ENCODE measurements at places on chromosomes 5 and 9.

- no peak for DNase-seq
These were observed 6.1 kb upstream of the CSF2 start for GRCh38 chr5:132067451-132067850.

GRCh38 chr9:136297016-136297691 lies 6.7 kb downstream of the CCDC187 start:
- DNase-seq = no peak

GRCh38 chr9:3732077-3733038 lies 206.6 kb upstream of the RFX3 start:
- peak; percentile 8 for DNase-seq

- DNase-seq = no peak
These were observed 334.6 kb upstream of the TUSC1 start for GRCh38 chr9:26012797-26013196.

DNA sequence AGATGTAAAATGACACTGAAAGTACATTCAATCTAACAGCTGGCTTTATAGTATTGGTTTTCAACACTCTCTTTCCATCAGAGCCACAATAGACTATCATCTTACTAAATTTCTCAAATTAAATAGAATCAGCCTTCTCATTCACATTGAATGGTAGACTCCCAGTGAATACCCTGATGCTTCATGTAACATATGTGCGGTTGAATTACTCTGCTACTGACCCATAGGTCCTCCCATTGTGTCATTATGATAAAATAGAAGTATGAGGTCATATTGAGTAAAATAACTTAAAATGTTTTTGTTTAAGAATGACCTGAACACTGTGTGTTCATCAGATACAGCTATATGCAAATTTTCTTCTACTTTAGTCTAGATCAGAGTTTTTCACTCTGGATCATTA lies 75.9 kb upstream of the ADAMTSL1 start:
- no peak for DNase-seq

GRCh38 chr9:16032799-16033198 lies 480.0 kb downstream of the CCDC171 start:
- DNase-seq = no peak

DNA sequence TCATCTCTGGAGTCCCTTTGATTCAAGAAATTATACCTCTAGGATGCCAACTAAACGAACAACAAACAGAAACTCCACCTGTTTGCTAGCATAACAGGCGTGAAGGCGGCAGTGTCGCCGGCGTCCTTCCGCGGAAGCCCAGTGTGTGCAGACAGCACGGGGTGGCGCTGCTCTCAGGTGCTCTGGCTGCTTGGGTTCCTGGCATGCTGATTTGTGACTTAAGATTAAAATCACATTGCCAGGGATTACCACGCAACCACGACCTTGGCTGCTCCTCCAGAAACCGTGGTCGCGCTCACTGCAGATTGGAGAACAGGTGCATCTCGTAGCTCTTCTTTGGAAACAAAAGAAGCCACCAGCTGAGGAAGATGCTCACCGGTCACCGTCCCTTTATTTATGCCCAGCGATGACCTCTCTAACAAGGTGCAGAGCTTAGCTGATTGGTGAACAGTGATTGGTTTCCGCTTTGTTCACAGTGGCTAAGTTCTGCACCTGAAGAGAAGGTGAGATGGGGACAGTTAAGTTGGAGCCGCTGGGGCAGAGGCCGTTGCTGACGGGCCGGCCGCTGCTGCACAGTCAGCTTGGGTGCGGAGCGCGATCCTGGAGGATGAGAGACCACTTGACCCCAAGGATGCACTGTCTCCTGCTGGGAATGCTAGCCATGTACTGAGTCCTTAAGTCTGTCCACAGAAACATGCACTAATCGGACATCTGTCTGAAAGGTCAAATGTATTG lies 232.3 kb downstream of the FANCC start:
- no peak for DNase-seq

GRCh38 chr9:79976257-79977073 lies 404.7 kb downstream of the TLE4 start:
- DNase-seq = no peak

- DNase-seq = no peak
These were observed 18.5 kb downstream of the CD180 start for GRCh38 chr5:67178085-67178484.

DNA sequence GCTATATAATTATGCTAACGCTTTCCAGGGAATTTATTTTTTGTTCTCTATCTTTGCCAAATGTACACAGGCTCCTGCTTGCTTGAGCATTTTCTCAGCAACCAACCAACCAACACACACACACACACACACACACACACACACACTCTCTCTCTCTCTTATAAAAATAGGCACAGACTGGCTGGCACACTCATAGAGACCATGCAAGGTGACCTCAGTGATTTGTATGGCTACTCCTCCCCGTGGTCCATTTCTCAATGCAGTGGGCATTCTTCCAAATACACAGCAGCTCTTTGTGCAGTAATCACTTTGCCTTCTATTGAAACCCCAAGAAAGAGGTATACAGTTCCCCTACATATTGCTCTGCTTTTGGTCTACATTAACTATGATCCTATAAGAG lies 416.0 kb downstream of the MAN2A1 start:
- DNase-seq = no peak

DNA sequence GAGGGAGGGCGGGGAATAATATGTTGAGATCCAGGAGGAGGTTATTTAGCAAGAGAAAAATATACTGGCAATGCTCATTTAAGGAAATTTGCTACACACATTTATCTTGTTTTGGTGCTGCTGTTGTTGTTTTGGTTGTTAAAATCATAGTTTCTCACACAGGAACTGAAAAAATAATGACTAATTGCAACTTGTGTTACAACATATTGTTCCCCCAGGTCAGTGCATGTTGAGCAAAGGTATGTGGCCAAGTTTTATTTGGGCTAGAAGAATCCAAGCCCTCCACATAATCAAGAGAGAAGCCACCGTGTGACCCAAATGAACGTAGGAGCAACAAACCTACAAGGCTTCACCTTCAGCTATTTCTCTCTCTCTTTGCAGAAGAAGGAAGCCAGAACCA lies 220.3 kb upstream of the DAPK1 start:
- no peak for DNase-seq

- no peak for DNase-seq
These were observed 104.9 kb downstream of the ARL15 start for GRCh38 chr5:54205453-54205852.

- DNase-seq = no peak
These were observed 42.7 kb downstream of the ACER2 start for GRCh38 chr9:19451240-19452087.

DNA sequence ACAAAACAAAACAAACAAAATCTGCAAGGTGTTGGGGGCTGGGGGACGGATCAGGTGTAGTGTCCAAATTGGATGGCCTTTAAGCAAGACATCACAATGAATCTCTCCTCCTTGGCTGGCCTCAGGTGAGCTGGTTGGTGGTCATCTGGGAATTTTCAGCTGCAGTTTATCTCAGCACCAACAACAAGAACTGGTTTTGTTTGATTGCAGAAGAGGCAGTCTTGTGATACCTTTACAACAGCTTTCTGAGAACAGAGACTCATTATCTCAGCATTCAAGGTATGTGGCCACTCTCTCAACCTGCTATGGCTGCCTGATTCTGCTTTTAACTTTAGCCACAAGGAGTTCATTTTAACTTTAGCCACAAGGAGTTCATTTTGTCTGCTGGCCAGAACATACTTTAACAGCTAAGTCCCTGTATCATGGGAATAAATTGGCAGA lies 1543.4 kb downstream of the EFNA5 start:
- no peak for DNase-seq

- no peak for DNase-seq
These were observed 6.1 kb downstream of the NOTCH1 start for GRCh38 chr9:136539427-136540421.

DNA sequence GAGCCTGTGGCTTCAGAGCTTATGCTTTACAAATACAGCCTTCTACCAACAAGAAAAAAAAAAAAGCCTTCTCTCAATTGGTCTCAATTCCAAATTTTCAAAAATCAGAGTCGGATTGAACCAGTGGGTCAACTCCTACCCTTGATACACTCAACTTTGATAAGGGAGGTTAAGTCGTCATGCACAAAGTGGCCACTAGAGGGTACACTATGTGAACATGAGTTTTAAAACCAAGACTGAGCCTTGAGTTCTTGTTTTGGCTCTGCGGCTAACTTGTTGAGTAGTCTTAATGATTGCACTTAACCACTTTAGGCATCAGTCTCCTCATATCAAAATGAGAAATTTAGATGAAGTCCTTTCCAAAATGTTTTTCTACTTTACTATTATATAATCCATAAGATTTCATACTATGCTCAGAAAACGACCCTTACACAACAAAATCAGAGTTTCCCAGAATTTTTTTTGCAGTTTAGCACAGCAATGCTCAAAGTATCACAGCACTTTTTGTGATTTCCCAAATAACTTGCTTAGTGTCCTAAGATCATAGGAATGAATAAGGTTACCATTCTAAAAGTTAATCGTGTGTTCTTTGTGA lies 92.9 kb upstream of the MTAP start:
- DNase-seq = peak; percentile 48

- peak; percentile 72 for DNase-seq
These were observed 1.4 kb downstream of the KIF20A start for GRCh38 chr5:138180183-138180782.

- DNase-seq = no peak
These were observed 182.7 kb upstream of the PPP1R26 start for GRCh38 chr9:135296735-135297455.

DNA sequence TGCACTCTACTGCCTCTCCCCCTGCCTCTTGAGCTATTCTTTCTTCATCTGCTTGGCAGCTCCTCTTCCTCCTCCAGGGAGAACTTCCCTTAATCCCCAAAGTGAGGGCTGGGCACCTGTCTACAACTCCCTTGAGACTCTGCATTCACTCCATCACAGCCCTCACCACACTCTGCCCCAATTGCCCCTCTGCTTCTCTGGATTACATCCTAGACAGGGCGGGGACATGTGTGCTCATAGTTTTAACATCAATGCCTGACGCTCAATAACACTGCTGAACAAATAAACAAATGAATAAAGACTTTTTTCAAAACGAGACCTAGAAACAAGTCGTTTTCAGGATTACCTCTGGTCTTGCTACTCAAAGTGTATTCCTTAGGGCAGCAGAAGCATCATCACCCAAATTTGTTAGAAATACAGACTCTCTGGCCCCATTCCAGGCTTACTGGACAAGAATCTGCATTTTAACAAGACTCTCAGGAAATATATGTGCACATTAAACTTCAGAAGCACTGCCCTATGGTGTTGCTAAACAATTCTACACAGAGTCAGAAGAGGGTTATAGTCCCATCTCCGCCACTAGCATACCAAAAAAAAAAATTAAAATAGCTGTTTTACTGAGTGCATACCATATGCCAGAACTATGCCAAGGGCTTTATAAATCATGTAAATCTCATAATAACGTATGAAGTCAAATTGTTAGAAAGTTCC lies 115.6 kb downstream of the CDK5RAP2 start:
- DNase-seq = no peak

DNA sequence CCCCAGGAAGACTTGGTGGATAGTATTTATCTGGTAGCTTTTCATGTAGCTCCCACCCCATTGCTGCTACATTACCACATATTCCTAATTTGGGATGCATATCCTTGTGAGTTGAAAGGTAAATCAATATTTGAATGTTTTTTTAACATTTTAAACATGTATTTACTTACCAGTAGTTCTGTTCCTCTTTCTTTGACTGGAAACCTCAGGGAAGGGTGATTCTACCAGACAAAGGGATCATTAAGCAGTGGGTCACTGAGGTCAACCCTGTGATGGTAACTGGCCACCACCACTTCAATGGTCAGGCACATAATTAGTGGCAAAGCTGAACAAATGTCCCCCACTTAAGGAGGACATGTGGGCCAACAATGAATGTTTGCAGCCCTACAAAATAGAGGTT lies 27.2 kb upstream of the KLF9 start:
- DNase-seq = no peak

DNA sequence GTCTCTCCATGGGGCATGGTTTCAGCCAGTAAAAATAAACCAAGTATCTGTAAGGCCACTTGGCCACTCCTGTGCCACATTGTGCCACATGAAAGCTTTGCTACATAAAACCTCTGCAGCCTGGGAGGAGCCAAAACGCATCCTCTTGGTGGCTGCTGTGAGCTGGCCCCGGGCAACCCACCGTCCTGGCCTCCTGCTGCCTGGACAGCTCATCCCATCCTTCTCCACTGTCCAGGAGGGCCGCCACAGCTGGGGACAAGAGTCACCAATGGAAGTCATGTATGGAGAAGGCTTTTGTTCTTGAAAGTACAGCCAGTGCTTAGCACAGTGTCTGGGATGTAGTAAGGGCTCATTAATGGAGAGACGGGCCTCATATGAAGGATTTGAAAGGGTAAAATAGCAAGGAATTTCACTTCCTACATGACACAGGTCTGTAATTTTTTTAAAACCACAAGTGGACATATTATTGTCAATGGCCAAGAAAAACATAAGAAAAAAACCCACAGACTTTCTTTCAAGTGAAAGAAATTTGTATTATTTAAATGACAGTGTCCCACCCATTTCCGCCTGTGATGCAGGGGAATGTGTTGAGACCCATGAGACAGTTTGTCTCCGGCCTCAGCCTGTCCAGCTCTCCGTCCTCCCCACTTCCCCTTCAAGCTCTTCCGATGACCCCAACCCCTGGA lies 6.6 kb downstream of the PTGES start:
- no peak for DNase-seq

DNA sequence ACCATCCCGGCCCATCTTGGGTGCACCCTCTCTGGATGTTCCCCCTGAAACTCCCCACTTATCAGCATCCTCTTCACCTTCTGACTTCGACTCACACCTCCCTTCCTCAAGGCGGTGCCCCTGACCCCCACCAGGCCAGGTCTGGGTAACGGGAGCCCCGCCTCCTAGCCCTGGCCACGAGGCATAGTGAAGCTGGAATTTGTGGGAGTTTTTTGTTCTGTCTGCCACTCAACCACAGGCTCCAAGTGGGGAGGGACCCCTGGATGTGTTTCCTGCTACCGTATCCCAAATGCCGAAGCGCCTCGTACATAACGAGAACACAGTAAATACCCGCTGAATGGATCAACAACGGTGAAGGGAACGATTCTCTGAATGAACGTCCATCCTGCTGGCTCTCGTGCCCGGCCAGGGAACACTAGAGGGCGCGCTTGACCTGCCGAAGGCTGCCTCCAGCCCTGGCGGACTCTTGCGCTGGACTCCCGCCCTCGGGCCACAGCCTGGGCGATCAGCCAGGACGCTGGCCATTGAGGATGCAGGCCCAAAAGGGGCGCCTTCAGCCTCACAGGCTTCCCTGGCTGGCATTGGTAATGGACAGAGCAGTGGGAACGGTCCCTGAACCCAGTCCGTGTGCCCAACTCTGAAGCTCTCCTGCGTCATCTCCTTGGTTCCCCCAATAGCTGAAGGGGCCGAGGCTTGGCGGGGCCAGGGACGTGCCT lies 47.3 kb upstream of the PHYKPL start:
- DNase-seq = peak; percentile 56
